ENCODE measurements at places on chromosomes 16 and 17.

- no peak for DNase-seq
These were observed 23.6 kb upstream of the BPTF start for GRCh38 chr17:67801626-67802175.

DNA sequence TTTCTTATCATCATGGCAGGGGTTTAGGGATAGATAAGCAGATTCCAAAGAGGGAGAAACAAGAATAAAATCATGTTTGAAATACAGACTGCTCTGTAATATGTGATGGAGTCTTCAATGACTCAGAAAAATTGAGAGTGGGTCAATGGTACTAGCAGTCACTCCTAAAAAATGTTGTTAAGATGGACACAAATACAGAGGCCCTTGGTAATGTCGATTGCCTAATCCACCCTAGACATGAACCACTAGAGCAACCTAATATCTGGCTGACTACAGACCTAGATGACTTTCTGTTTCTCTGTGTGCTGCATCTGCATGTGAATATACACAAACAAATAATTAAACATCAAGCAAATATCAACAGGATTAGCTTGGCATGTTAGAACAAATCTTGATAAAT lies 135.8 kb downstream of the CDH8 start:
- DNase-seq, result no peak

DNA sequence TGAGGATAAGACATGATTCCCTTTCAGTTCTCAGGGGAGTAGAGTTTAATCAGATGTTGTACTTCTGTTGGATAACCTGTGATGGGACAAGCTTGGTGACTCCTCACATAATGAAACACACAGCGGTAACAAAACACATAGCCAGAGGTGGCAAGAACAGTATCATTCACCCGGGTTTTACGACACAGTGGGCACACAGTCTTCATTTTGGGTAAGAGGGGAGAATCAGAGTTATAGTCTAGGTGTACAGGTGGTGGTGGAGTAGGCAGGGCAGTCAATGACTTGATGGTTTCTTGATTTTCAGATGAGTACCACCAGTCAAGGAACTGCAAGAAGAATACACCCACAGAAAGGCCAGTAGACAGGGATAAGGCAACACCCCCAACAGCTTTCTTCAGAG lies 2.6 kb downstream of the PEX12 start:
- no peak for DNase-seq

DNA sequence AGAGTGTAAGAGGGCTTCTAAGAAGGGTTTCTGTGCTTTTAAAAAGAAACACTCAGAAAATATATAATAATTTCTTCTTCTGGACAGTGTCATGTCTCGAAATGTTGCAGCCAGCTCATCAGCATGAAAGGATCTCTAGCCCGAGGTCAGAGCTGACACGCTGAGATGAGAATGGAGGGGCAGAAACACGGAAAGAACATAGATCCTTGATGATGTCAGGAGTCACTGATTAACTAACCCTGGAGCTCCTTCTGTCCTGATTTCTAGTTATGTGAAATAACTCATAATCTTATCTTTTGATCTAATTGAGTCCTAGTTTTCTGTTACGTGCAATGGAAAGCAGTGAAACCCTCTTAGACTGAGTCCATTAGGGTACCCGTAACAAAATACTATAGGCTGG lies 10.3 kb upstream of the TOX3 start:
- no peak for DNase-seq

GRCh38 chr17:5950878-5951277 lies 119.3 kb upstream of the WSCD1 start:
- no peak for DNase-seq

- DNase-seq, result no peak
These were observed 166.4 kb downstream of the TANC2 start for GRCh38 chr17:63132459-63132911.

- no peak for DNase-seq
These were observed 67.7 kb upstream of the TANC2 start for GRCh38 chr17:62898239-62898864.

DNA sequence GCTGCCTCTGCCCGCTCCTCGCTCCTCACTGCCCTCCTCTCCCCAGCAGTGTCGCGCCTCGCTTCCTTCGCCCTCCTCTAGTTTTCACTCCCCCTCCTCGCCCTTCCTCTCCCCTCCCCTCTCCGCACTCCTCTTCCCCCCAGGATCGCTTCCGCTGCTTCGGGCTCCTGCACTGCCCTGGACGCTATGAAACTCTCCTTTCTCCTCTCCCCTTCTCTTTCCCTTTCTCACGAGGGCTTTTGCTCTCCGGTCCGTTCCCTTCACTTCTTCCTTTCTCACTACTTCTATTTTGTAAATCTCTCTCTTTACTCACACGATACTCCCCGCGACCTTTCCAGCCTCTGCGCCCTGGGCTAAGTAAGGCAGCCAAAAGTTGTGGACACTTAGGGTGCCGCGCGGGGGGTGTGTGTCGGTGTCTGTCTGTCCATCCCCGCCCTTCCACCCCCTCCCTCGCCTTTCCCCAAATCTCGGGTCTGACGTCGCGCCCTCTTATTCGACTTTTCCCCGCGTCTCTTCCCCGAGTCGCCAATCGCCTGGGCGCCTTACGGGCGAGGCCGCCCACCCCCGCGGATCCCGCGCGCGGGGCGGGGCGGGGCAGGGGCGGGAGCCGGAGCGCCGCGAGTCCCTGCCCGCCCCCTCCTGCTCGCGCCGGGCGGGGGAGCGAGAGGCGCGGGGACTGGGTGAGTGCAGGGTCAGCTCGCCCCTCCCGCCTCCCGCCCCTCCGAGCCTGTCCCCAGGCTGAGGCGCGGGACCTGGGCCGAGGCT lies at the start of gene IRX3:
IRX3 (minus strand) TSS at position 422 of the 765 bp plus-strand sequence. CDS start 737 bp downstream, outside the sequence.
- DNase-seq, result peak; percentile 56

DNA sequence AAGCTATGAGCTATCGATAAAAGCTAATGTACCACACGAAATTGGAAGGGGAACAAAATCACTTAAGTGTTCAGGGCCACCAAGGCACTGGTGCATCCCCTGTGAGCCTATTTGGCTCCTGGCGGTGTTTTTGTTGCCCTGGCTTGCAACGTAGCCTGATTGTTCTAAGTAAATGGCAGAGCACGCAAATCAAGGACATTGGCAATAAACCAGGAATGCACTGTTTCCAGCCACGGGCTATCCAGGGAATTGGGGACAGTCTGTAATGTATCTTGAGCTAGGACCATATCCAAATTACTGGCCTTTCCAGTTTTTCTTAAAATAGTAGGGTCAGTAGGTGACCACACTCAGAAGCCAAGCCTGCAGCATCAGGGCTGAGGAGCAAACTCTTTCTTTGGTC lies 734.0 kb downstream of the MAF start:
- DNase-seq, result no peak

DNA sequence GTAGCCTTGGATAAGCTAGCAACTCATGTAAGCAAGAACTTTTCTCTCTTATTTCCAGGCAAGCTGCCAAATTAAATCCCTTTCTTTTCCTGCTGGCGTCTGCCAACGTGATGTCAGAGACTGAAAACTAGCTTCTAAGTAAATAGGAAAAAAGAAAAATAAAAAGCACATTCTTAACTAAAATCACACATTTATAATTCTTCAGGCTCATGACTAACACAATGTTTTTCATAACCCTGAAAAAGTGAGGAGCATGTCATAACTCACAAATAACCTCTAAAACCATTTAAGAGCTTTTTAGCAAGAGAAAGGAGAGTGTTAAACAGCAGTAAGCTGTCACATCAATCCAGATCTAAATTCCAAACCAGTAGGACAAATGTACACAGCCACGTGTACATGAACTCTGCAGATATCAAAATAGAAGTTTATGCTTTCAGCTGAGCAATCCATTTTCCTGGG lies 110.0 kb downstream of the N4BP1 start:
- DNase-seq, result no peak

- no peak for DNase-seq
These were observed 16.4 kb upstream of the HERPUD1 start for GRCh38 chr16:56915336-56916119.

GRCh38 chr17:76088868-76089576 lies 10.0 kb downstream of the ZACN start:
- no peak for DNase-seq

GRCh38 chr17:34246446-34246845 lies 8.6 kb upstream of the CCL2 start:
- no peak for DNase-seq

DNA sequence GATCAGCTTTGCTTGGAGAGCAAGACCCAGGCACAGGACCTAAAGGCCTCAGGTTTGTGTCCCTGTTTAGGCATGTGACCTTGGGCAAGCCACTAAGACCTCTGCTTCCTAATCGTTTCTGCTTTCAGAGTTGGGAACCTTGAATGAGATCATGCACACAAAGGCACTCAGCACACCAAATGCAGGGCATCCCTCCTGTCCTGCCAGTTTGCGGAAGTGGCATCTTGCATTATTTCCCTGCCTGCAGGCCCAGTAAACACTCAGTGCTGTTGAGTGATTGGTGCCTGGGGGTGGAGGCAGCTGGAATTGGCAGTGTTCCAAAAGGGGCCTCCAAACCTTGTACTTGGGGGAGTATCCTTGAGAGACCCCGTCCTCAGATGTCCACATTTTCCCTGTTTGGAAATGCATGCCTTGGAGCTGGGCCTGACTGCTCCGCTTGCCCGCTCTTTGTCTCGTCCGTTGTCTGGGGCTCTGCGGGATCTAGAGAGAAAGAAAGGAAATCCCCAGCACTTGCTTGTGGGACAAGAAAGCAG lies 28.7 kb downstream of the MRM1 start:
- no peak for DNase-seq

DNA sequence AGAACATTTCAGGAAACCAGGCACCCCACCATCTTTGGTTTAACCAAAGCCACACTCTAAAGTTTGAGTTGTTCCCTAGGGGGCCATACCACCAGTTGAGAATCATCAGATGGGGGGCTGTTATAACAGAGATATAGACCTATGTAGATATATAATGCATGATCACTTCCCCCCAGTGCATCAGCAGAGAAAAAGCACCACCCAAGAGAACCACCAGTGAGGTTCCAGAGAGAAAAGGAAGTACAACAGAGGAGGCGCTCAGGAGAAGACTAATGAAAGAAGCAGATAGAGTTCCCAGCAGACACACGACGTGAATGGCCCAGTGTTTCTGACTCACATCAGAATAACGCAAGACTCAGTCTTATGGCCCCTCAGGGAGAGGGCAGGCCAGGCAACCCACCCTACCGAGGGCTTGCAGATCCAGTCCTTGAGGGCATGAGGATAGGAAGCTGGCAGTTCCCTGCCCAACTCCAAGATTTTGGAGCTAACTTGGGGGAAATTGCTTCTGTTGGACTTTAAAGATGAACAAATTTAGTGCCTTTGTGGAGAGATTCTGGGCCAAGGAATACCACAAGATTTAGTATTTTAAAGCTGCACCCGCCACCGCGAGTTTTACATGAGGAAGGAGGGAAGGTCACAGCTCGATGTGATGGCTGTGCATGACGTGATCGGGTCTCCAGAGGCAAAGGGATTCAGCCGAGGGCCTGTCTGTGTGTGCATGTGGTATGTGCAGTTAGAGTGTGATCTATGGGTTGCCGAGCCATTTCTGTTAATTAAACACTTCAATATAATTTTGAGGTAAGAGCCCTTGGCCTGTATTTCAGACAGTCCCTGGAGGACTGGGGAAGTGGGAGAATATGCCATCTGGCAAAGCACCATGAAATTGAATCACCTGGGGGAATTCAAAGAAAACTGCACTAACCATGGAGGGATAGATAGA lies 53.1 kb downstream of the AIPL1 start:
- DNase-seq, result no peak

- DNase-seq, result no peak
These were observed 106.2 kb downstream of the PHKB start for GRCh38 chr16:47567321-47567720.
